Activated naive CD8-positive, alpha-beta T cell treated with anti-CD3 and anti-CD28 coated beads for 36 hours (primary cell): ENCODE measurements at places on chromosomes 1 and 21. TPM values are rescaled to one million over a fixed set of nuclear protein-coding genes. Genes with fewer than 3 reads are reported as not detected.

GRCh38 chr1:177170756-177171535, at the start of gene BRINP2:
BRINP2 (plus strand) TSS chr1:177170958; CDS start chr1:177229877, 58,919 bp downstream.
- H3K4me3 ChIP-seq, result no peak within 1 kb of the TSS
- peaks cover 25% of the 10 kb centered on the region for H3K27me3 ChIP-seq
- peak; percentile 1 for DNase-seq
- no peak within 1 kb of the TSS for H3K27ac ChIP-seq

- H3K27me3 ChIP-seq, result peaks cover 97% of the 10 kb centered on the region
- H3K27ac ChIP-seq, result no peak overlapping the region
- DNase-seq, result no peak
- H3K4me3 ChIP-seq, result no peak overlapping the region
- peaks cover 5% of the 10 kb centered on the region for H3K36me3 ChIP-seq
Measured at GRCh38 chr1:90712915-90713730, 4.0 kb downstream of the BARHL2 start.

The S100A2 gene
- total RNA-seq, result 0.60 TPM

The C2CD2 gene
- 6.3 TPM for total RNA-seq

DNA sequence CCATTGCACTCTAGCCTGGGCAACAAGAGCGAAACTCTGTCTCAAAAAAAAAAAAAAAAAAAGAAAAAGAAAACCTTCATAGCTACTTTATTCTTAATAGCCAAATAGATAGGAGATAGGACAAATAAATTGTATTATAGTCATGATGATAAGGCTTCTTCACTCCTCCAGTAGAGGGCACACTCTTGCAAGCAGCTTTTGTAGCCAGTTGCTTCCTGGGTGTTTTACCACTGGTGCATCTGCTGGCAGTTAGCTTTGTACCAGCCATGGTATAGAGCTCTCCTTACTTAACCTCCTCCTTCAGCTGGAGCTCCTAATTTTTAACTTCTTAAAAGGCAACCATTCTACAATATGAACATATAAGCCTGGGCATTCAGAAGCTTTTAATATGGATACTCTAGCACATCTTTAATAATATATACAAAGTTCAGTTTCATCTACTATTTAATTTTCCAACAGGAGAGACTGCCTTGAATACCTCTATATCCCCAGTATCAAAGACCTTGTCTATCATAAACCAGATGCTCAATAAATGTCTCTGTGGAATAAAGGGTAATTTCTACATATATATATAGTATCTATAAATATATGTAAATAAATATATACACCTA, 35.8 kb downstream of the EVI5 start:
- H3K27ac ChIP-seq, result no peak overlapping the region
- no peaks in the 10 kb centered on the region for H3K36me3 ChIP-seq

The PCP4 gene
- total RNA-seq, result not detected

- DNase-seq, result peak; percentile 45
- H3K27ac ChIP-seq, result peak overlapping the region; percentile 96
- H3K36me3 ChIP-seq, result peaks cover 23% of the 10 kb centered on the region
Measured at GRCh38 chr21:14453339-14454015, 70.5 kb upstream of the HSPA13 start.

DNA sequence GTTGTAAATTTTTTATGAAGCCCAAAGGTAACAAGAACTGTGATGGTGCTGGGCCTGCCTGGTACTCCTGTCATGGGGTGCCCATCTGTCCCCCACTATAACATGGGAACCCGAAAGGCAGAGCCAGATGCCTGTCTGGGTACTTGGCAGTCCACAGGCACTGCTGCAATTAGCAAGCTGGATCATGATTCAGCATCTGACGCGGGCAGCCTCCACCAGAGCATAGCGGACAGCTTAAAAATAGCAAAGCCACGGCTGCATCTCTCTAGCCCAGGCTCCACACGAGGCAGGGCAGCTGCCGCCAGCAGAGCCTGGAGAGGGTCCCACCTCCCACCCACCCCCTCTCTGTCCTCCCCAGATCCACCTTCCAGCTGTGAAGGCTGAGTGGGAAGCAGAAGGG, 22.9 kb downstream of the SUSD4 start:
- DNase-seq, result no peak
- no peaks in the 10 kb centered on the region for H3K27me3 ChIP-seq
- no peak overlapping the region for H3K27ac ChIP-seq
- H3K4me1 ChIP-seq, result no peaks in the 10 kb centered on the region

DNA sequence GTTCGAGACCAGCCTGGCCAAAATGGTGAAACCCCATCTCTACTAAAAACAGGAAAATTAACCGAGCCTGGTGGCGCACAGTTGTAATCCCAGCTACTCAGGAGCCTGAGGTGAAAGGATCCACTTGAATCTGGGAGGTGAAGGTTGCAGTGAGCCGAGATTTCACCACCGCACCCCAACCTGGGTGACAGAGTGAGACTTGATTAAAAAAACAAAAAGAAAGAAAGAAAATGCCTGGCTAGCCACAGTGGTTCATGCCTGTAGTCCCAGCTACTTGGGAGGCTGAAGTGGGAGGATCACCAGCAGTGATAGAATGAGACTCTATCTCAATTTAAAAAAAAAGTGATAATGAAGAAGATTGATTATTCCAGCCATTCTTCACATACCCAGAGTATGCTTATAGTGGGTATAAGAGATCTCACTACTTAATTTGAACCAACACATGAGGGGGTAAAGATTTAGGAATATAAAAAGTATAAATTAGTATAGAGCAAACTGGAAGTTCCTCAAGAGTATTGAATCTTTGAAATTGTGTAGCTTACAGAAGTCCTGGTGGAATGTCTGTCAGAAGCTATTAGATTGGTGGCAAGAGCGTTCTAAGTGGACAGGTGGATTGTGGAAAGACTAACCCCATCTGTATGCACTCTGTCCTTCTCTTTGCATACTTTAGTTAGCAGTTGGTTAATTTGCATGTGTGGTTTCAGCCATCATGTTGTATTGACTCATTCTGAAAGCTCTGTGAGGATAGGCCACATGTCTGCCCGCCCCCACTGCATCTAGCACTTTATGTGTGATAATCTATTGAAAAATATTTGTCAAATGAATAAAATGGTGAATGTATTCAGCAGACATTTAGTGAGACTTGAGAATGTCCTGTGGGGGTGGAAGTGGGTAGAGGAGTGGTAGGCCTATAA, 25.0 kb downstream of the RLF start:
- peak overlapping the region; percentile 76 for H3K27ac ChIP-seq
- H3K4me3 ChIP-seq, result no peak overlapping the region
- H3K4me1 ChIP-seq, result peaks cover 46% of the 10 kb centered on the region
- H3K27me3 ChIP-seq, result no peaks in the 10 kb centered on the region

- no peak overlapping the region for H3K27ac ChIP-seq
- no peak overlapping the region for H3K4me3 ChIP-seq
Measured at GRCh38 chr21:16794950-16795349, 717.9 kb upstream of the CXADR start.

DNA sequence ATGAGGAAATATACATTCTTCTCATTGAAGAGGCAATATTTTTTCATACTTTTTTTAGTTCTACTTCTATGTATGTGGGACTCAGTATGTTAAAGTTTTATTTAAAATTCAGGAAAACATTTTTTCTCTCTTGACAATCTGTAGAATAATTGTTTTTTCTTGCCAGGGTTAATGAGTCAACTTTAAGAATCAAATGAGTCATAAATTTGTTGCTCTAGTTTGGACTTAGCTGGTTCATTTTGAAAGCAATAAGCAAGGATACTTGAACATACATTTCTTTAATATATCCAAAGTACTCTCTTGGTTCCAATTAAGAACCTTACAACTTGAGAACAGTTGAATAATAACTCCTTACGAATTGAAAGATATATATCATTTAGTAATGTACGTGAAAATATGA, 1145.3 kb upstream of the B3GALT2 start:
- no peaks in the 10 kb centered on the region for H3K4me1 ChIP-seq
- no peak overlapping the region for H3K4me3 ChIP-seq
- H3K27me3 ChIP-seq, result no peaks in the 10 kb centered on the region
- DNase-seq, result no peak
- H3K36me3 ChIP-seq, result no peaks in the 10 kb centered on the region

The KDF1 gene
- 0.47 TPM for total RNA-seq

- no peak for DNase-seq
- no peak overlapping the region for H3K27ac ChIP-seq
- no peaks in the 10 kb centered on the region for H3K36me3 ChIP-seq
- H3K4me3 ChIP-seq, result no peak overlapping the region
- peaks cover 3% of the 10 kb centered on the region for H3K4me1 ChIP-seq
- H3K27me3 ChIP-seq, result peaks cover 55% of the 10 kb centered on the region
Measured at GRCh38 chr1:219926363-219926998, 1.9 kb downstream of the SLC30A10 start.

- H3K36me3 ChIP-seq, result no peaks in the 10 kb centered on the region
- H3K4me1 ChIP-seq, result peaks cover 37% of the 10 kb centered on the region
- no peaks in the 10 kb centered on the region for H3K27me3 ChIP-seq
Measured at GRCh38 chr1:228158151-228159007, 7.2 kb upstream of the IBA57 start.

The TTC34 gene
- 0.58 TPM for total RNA-seq

DNA sequence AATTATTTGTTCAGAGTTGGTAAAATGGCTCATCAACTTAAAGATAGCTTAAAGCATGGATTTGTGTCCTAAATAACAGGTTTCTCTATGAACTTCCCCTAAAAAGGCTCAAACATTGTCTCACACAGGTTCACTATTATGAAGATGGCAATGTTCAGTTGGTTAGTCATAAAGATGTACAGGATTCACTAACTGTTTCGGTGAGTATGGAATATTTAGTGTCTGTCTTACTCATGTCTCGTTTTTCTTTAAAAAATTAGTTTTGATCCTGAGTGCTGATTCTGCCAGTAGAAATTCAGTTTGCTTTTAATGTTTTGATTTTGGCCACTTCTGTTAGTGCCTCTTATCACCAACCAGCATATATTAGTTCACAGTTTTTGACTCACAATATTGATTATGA, 7.5 kb upstream of the MOV10 start:
- no peak overlapping the region for H3K4me3 ChIP-seq
- no peak for DNase-seq
- H3K27me3 ChIP-seq, result no peaks in the 10 kb centered on the region
- H3K27ac ChIP-seq, result peak overlapping the region; percentile 63
- H3K36me3 ChIP-seq, result peaks cover 62% of the 10 kb centered on the region
- peaks cover 27% of the 10 kb centered on the region for H3K4me1 ChIP-seq

GRCh38 chr1:11700601-11701467, 9.3 kb downstream of the DRAXIN start:
- no peaks in the 10 kb centered on the region for H3K36me3 ChIP-seq
- peaks cover 3% of the 10 kb centered on the region for H3K27me3 ChIP-seq
- peaks cover 3% of the 10 kb centered on the region for H3K4me1 ChIP-seq
- H3K4me3 ChIP-seq, result no peak overlapping the region
- no peak for DNase-seq

- no peak for DNase-seq
- no peak overlapping the region for H3K27ac ChIP-seq
- H3K36me3 ChIP-seq, result no peaks in the 10 kb centered on the region
- H3K4me3 ChIP-seq, result no peak overlapping the region
- H3K27me3 ChIP-seq, result no peaks in the 10 kb centered on the region
Measured at GRCh38 chr1:217721692-217722091, 90.5 kb downstream of the SPATA17 start.

- H3K27ac ChIP-seq, result no peak overlapping the region
- no peak for DNase-seq
- no peaks in the 10 kb centered on the region for H3K4me1 ChIP-seq
- no peaks in the 10 kb centered on the region for H3K27me3 ChIP-seq
- no peaks in the 10 kb centered on the region for H3K36me3 ChIP-seq
Measured at GRCh38 chr1:218421531-218421930, 76.4 kb downstream of the TGFB2 start.

DNA sequence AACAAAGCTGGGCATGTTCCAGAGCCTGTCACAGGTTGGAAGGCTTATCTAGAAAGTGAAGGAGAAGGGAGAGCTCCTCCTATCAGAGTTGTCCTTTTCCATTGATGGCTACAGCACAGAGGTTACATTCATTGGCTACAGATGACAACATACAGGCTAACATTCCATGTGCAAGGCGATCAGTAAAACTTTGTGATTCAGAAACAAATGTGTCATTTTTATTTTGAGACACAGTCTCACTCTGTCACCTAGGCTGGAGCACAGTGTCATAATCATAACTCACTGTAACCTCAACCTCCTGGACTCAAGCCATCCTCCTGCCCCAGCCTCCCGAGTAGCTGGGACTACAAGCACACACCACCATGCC, 32.6 kb downstream of the TRIM67 start:
- peaks cover 4% of the 10 kb centered on the region for H3K27me3 ChIP-seq
- H3K36me3 ChIP-seq, result no peaks in the 10 kb centered on the region
- no peak overlapping the region for H3K27ac ChIP-seq
- no peaks in the 10 kb centered on the region for H3K4me1 ChIP-seq

The DNAJC11 gene
- total RNA-seq, result 83.0 TPM

- H3K4me3 ChIP-seq, result no peak overlapping the region
- H3K4me1 ChIP-seq, result no peaks in the 10 kb centered on the region
- DNase-seq, result no peak
Measured at GRCh38 chr1:59520194-59520593, 223.3 kb downstream of the FGGY start.

DNA sequence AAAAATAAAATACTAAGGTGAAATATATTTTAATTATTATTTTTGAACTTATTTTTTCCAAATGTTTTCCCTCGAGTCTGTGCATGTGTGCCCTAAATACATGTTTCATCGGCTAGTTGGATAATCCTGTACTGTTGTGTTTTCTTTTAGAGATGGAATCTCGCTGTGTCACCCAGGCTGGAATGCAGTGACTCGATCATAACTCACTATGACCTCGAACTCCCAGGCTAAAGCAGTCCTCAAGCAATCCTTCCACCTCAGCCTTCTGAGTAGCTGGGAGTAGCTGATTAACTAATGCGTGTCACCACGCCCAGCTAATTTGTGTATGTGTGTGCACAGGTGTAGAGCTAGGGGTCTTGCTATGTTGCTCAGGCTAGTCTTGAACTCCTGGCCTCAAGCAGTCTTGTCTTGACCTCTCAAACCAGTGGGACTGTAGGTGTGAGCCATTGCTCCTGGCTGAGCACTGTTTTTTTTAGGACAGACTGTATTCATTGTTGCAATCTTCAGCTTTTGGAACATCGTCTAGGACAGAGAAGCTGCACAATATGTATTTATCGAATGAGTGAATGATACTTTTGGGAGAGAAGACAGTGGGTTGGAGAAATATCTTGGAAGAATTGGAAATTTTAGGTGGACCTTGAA, 4.8 kb upstream of the TMCO1 start:
- H3K27me3 ChIP-seq, result no peaks in the 10 kb centered on the region
- no peak for DNase-seq
- peaks cover 21% of the 10 kb centered on the region for H3K36me3 ChIP-seq
- H3K4me3 ChIP-seq, result no peak overlapping the region

The C4BPA gene
- not detected for total RNA-seq

The KIF21B gene
- total RNA-seq, result 55.7 TPM
